ENCODE measurements at places on chromosomes 2 and 18. TPM values are rescaled to one million over a fixed set of nuclear protein-coding genes. Genes with fewer than 3 reads are reported as not detected.

Gene PROC
- not detected for total RNA-seq

- no peak for DNase-seq
These were observed 1.7 kb downstream of the CYB5A start for GRCh38 chr18:74290021-74290420.

Gene ATP6V1B1
- 2.1 TPM for total RNA-seq

GRCh38 chr2:110678457-110679336 is 834 bp upstream of the BUB1 start:
- peak; percentile 25 for DNase-seq

- DNase-seq = no peak
These were observed 62.2 kb downstream of the CLHC1 start for GRCh38 chr2:55169915-55170314.

Gene ARMC9
- total RNA-seq = 60.4 TPM

DNA sequence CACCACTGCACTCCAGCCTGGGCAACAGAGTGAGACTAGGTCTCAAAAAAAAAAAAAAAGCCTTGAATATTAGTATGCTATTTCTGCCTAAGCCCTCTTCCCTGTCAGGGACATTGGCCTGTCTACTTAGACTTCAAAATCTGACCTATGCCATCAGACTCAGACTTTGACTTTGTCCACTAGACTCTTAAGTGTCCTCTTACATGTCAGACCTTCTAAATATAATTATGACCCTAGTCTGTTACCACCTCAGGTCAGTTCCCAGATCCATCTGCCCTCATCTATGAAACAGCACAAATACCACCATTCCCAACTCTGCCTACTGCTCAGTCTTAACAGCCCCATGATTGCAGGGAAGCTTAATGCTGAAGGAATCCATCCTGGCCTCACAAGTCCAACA is 244.6 kb downstream of the ZEB2 start:
- DNase-seq = no peak

Gene CTLA4
- total RNA-seq = not detected

Gene CREG2
- total RNA-seq = under 0.01 TPM

GRCh38 chr2:110198016-110198415 is 6.8 kb downstream of the NPHP1 start:
- DNase-seq = no peak
